Urothelium cell line (cell line): ENCODE measurements at places on chromosomes 6 and 20.

DNA sequence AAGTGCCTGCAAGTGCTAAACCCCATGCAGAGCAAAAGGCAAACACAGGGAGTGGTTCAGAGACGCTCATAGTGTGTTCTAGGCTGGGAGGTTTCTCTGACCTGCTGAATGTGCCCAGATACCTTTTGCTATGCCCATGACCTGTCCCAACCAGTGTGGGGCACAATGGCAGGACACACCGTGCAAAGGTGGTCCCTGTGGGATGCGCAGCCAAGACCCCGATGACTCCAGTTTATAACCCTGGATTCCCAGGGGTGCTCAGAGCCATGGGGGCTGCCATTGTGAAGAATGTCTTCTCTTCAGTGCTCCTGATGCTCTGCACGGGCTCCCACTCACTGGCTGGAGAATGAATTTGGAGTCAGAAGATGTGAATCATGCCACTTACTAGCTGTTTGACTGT lies 2.2 kb upstream of the NINL start:
- DNase-seq, result no peak

DNA sequence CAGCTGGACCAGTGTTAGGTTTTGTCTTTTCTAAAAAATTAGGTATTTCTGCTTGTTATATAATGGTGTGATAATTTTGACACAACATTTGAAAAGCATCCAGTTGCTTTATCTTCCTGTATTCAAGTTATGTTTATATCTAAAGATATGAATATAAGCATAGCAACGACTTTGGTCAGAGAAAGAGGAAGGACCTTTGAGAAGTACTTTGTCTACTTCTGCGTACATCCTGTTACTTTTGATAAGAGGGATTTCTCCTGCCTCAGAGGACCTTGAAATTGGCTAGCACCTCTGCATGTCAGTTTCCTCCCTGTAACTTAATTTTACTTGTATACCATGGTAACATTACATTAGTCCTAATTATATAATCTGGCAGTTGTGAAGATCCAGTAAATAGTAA lies 24.8 kb downstream of the PHF20 start:
- DNase-seq, result no peak

GRCh38 chr6:124854338-124854922 lies 107.8 kb upstream of the RNF217 start:
- DNase-seq, result no peak

- peak; percentile 83 for DNase-seq
Measured at GRCh38 chr6:99520855-99521632, 5.8 kb upstream of the USP45 start.

GRCh38 chr20:11436113-11436905 lies 481.4 kb upstream of the BTBD3 start:
- no peak for DNase-seq

DNA sequence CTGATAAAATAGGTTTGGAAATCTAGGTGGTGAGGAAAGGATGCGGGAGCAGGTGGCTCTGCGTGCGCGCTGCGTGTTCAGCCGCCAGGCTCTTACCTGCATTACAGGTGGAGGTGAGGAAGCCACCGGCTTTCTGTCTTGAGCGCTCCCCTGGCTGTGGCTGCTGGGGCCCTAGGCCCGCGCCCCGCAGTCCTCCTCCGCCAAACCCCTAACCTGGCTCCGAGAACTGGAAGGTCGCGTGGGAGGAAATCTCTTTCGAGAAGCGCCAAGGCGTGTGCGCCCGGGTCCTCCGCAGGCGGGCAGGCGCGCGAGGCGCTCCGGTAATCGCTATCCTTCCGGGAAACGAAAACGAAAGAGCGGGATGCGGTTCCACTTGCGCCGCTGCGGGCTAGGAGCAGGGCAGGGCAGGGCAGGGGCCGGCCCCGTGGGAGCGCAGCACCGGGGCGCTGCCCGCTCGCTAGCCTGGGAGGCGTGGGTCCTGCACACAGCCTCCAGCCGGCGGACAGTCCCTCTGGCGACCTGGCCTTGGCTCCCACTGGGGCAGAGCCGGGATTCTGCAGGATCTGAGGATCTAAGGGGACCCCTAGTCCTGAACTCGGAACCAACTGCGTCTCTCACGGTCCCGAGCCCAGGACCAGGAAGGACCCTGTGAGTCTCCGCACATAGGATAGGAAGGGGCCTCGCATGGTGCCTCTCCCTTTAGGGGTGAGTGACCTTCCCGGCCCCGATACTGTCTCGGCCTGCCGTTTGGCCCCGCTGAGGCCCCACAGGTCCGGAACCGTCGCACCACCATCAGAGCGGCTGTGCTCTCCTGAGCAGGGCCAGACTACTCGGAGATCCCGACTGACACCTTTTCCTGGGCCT lies at the start of gene ETV7:
Gene ETV7, minus strand, starts transcription at position 230 of the 864 bp plus-strand sequence. Its CDS starts 128 bp downstream, at position 102.
- no peak for DNase-seq

DNA sequence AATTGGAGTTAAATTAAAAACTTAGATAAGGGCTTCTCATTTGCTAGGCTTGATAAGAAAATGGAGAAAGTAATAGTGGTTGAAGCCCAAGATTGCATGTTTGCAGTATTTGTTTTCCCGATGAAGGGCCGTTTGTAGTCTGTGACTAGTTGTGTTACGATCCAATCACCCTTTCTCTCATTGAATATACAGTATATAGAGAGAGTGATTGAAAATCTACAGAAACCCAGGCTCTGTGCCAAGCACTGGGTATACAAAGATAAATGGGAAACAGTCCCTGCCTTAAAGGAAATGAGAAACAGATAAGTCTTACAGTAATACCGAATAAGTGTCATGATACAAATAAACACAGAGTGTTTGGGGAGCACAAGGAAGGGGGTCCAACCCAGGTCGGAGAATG lies 55.2 kb upstream of the CDKAL1 start:
- DNase-seq, result no peak

DNA sequence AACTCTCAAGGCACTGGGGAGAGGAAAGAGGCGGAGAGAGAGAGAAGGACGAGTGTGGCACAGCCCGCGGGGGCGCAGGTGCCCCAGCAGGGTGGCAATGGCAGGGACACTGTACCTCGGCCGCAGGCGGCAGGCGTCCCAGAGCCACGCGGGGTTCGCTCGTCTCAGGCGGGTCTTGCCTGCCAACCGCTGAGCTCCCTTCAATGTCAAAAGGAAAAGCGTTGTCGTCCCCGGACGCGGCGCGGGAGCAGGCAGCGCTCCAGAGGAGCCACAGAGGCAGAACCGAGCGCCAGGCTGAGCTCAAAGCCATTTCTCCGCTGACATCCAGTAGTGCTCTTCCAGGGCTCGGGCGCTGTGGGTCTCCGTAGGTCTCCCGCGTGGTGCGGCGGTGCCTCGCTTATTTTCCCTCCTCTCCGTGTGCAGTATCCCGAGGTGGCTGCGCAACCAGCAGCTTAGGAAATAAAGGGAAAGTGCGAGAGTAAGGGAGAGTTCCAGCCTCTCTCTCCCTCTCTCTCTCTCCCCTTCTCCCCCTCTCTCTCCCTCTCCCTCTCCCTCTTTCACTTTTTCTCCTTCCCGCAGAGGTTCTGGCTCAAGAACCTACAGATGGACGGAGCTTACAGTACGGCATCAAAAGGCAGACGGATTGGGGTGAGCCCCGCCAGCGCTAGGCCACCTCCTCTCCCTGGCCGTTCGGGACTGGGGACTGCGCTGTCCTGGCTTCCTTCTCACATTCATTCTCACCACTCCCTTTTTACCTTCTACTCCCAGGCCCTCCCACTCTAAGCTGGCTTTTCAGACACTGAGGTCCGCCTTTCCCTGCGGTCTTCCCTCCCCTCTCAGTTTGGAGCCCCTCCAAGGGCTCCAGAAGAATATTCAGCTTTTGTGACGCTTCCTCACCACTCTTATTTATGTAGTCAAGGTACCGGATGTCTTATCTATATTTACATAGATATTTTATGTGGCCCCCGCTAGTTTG lies at the start of gene LAMA4:
Gene LAMA4, minus strand, starts transcription at position 727 of the 976 bp plus-strand sequence. Its CDS starts 417 bp downstream, at position 310.
- peak; percentile 33 for DNase-seq

- no peak for DNase-seq
Measured at GRCh38 chr6:127952176-127952575, 51.3 kb upstream of the THEMIS start.

DNA sequence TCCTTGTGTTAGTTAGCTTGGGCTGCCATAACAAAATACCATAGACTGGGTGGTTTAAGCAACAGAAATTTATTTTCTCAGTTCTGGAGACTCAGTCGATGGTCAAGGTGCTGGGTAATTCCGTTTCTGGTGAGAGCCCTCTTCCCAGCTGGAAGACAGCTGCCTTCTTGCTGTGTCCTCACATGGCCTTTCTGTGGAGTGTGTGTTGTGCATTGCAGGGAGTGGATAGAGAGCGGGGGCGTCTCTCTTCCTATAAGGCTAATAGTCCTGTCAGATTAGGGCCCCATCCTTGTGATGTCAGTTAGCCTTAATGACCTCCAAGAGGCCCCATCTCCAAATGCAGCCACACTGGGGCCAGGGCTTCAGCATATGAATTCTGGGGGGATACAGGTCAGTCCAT lies 19.2 kb downstream of the CHMP4B start:
- DNase-seq, result no peak

DNA sequence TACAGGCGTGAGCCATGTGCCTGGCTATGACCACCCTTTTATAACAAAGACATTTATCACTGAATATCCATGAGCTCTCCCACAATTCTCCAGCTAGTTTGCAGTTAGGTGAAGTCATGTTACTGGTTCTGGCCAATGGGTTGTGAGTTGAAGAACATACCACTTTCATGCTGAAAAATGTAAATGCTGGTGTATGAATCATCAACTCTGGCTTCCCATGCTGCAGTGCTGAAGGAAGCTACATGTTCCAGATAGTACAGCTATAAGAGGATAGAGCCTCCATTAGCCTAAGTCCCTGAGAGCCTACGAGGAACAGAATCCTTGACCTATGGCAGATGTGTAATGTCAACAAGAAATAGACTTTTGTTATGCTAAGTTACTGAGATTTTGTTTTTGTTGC lies 180.4 kb downstream of the BTBD9 start:
- no peak for DNase-seq

- no peak for DNase-seq
Measured at GRCh38 chr6:54308289-54308985, at the start of gene TINAG. Gene TINAG, plus strand, starts transcription at chr6:54308441. Its CDS starts 110 bp downstream, at chr6:54308551.

DNA sequence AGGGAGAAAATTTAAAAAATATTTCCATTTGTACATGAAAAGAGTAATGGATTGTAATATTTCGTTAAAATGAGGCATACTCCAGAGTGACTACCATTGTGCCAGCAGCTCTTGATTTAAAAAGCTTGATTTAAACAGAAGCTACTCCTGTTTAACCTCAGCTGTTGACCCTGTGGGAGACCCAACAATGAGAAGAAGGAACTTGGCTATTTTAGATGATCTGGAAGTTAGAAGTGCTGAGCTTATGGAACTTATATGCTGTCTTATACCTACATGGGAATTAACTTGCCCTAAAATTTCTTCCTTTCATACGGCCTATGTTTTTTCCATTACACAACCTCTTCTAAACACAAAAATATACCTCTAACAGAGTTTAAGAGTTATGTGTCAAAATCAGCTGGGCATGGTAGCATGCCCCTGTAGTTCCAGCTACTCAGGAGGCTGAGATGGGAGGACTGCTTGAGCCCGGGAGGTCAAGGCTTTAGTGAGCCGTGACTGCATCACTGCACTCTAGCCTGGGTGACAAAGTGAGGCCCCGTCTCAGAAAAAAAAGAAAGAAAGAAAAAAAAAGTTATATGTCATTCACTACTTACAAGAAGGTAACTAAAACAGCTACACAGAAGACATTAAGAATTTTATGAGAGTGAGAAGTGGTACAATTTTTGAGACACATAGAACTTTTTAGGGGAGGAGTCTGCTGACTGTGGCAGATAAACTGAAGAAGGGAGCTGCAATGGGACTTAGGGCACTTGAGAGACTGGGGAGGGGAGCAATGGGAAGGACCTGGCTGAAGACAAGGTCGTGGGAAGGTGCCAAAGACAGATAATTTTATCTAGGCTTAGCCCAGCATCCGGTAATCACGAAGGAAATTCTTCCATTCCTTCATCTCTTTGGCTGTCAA lies 139.9 kb downstream of the MYB start:
- no peak for DNase-seq

GRCh38 chr6:72941751-72942150 lies 283.5 kb downstream of the KHDC1L start:
- DNase-seq, result no peak

- DNase-seq, result no peak
Measured at GRCh38 chr6:164274493-164274892, 860.0 kb downstream of the QKI start.

DNA sequence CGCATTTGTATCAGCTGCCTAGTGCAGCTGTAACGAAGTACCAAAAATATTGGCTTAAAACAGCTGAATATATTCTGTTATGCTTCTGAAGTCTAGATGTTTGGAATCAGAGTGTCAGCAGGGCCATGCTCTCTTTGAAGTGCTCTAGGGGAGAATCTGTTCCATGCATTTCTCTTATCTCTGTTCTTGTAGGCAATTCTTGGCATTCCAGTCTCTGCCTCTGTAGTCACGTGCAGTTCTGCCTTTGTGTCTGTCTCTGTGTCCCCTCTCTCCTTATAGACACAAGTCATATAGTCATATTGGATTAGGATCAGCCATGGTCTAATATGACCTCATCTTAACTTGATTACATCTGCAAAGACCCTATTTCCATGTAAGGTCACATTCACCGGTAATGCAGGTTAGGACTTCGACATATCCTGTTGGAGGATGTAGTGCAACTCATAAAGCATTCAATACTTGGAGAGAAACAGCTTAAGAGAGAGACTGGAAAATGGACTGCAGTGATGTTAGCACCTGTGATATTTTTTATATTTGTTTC lies 18.6 kb downstream of the FAM83B start:
- no peak for DNase-seq

DNA sequence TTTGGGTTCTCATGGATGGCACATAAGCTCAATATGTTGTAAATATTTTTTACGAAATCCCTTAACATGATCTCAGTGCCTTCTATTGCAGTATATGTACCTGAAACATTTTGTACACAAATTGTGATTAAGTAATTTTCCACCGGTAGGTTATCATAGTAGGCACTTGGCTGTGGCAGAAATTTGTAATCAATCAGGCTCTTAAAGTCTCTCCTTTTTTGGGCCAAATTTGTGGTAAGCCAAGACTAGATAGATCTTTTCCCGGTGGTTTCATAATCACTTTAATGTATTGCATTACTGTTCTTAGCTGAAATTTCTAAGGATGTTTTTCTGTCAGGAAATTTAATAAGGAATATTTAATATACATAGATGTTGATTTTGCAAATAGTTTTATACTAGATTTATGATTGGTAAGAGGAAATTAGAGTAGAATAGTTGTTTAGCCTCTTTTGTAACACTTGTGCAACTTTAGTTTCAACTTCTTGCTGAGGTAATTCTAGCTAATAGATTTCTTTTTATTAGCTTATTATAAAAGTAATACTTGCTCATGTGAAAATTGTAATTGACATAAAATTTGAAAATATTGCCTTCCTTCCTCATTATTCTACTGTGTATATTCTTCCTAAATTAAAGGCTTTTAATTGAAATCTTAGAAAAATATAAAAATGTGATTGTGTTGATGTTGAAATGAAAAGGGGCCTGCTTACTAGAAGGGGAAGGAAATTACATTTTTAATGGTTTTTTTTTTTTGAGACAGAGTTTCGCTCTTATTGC lies 3.2 kb downstream of the PCMT1 start:
- no peak for DNase-seq

- no peak for DNase-seq
Measured at GRCh38 chr6:144786825-144787224, 501.7 kb downstream of the UTRN start.
